Ureter (tissue), 1 donor: ENCODE measurements at places on chromosomes 13 and 19. TPM values are rescaled to one million over a fixed set of nuclear protein-coding genes. Genes with fewer than 3 reads are reported as not detected.

DNA sequence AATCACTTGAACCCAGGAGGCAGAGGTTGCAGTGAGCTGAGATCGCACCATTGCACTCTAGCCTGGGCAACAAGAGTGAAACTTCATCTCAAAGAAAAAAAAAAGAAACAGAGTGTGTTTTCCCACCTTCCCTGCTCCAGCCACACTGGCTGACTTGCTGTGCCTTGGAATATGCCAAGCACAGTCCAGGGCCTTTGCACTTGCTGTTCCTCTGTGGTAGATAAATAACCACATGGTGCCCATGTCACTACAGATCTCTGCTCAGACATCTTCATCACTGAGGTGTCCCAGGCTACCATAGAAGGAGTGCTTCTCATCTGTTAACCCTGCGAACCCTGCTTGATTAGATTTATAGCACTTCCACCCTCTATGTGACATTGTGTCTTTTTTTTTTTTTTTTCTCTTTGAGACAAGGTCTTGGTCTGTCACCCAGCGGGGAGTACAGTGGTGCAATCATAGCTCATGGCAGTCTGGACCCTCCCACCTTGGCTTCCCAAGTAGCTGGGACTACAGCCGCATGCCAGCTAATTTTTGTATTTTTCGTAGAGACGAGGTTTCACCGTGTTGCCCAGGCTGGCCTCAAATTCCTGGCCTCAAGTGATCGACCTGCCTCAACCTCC lies 10.4 kb downstream of the SMARCA4 start:
- no peak for DNase-seq

DNA sequence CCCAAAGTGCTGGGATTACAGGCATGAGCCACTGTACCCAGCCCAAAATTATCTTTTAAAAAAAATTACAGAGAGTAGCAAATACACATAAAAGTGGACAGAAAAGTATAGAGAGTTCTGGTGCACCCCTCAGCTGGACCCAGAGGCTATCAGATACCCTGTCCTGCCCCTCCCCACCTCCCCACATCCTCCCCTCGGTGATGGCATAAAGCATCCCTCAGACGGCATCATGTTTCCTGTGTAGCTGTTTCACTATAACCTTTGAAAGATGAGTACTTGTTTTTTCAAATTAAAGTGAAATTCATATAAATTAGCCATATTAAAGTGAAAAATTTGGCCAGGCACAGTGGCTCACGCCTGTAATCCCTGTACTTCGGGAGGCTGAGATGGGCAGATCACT lies 20.1 kb downstream of the SLC27A1 start:
- no peak for DNase-seq

- no peak for DNase-seq
These were observed 9.7 kb downstream of the INAFM1 start for GRCh38 chr19:47284324-47284899.

Gene TMEM221
- total RNA-seq = 0.31 TPM

DNA sequence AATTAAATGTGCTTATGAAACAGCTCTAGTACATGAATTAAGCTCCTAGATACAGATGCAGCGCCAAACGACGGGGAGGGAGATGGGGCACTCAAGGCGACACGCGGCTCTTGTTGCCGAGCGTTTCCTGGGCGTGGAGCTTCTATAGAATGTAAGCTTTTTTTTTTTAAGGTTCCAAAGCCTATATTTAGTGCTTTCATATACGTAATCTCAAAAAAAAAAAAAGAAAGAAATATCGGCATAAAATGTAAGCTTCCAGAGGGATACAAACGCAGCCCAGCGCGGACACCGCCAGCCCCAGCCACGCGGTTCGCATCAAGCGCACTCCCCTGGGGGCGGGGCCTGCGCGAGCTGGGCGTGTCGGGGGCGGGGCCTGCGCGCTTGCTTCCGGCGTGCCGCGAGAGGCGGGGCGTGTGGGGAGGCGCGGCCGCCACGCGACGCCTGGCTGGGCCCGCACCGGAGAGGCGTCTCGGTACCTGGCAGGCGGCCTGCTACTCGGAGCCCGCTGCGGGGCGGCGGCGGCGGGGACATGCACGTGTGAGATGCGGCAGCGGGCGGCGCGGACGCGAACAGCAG lies at the start of gene URI1:
Gene URI1, plus strand, starts transcription at position 412 of the 576 bp plus-strand sequence. CDS start 309 bp downstream, outside the sequence.
- peak; percentile 94 for DNase-seq

Gene TRPC4
- 3.4 TPM for total RNA-seq

DNA sequence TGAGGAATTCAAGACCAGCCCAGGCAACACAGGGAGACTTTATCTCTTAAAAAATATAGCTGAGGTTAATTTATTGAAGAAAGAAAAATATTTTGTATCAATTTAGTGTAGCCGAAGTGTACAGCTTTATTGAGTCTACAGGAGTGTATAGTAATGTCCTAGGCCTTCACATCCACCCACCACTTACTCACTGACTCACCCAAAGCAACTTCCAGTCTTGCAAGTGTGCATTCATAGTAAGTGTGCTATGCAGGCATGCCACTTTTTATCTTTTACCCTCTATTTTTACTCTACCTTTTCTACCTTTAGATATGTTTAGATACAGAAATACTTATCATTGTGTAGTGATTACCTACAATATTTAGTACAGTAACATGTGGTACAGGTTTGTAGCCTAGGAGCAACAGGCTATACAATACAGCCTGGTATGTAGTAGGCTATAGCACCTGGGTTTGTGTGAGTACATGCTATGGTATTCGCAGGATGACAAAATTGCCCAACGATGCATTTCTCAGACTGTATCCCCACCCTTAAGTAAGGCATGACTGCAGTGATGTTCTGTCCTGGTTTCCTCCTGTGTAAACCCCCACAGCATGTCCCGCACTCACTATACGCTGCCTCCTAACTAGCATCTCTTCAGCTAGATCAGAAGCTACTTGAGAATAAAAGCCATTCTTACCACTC lies 15.3 kb upstream of the ATP12A start:
- DNase-seq = no peak

Gene PSG6
- not detected for total RNA-seq

Gene KLF1
- total RNA-seq = not detected

DNA sequence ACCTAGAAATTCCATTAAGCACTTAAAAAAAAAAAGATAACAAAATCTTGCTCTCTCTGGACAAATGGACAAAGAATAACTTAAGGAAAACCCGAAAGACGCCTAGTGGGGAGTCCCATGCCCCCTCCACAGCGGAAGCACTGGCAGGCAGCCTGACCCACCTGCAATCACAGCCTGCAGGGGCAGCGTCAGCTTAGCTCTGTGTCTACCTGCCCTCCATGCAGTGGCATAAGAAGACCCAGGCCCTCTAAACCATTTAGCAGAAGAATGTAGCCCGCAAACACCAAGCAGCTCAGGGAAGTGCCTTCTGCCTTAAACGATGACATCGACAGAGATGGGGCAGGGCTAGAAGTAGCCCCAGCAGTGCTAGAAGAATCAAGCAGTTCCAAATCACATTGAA lies 36.0 kb downstream of the KCTD15 start:
- no peak for DNase-seq

DNA sequence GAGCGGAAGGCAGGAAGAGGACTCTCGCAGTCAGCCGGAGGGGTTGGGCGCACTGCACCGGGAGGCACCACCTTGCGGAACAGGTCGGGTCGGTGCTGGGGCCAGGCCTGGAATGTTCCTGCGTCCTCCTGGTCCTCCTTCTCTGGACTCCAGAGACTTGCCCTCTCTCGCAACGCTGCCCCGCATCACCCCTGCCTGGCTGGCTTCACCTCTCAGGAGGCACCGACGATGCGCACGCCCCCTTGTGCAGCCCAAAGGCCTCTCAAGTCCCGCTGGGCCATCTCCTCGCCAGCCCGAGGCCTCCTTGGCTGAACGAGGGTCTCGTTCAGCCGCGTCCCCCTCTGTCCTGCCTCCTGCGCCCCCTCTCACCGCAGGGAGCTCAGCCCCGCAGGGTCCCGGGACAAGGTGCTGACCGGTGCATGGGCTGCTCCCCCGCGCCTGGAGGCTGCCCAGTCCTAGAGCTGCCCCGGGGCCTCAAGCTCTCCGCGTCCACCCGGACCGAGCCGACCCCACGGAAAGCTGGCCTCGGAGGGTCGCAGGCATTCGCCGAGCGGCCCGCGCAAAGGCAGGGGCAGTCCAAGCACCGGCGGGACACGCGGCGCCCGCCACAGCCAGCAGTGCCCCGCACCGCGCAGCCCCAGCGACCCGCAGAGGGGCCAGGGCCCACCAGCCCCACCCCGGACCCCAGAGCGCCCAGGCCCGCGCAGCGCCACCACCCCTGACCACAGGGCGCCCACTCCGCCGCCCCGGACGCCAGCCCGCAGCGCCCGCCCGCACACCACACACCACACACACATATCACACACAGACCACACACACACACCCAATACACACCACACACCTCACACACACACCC lies 133.8 kb downstream of the CRYL1 start:
- peak; percentile 83 for DNase-seq

DNA sequence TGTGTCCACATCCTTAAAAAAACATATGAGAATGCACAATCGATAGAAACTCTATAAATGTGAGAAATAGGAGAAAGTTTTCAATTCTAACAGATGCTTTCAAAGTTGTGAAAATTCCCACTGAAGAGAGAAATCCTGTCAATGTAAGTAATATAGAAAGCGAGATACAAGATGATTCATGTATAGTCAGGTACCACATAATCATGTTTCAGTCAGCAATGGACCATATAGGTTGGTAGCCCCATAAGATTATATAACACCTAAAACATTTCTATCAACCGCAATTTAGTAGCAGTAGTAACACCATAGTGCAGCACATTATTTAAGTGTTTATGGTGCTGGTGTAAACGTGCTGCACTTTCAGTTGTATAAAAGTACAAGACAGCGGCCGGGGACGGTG lies 18.5 kb downstream of the ZNF791 start:
- no peak for DNase-seq

DNA sequence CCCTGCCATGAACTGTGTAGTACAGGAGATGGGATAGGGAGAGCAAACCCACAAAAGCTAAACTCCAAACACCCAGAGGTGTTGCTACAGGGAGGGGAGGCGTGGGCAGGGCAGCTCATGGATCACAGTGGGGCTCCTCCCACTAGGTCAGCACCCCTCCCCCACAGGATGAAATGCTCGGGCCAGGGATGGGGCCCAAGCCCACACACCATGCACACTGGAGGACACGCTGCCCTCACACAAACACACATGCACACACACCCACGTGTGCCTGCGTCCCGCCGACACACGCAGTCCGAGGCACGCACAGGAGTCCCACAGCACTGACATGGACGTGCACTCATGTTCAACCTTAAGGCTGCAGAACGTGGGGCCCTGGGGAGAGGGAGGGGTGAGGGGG lies 6.0 kb upstream of the CCNP start:
- no peak for DNase-seq

Gene NLRP4
- total RNA-seq = not detected

Gene CYP4F11
- total RNA-seq = 9.3 TPM

GRCh38 chr13:114038900-114039299 lies 65.0 kb upstream of the C13orf46 start:
- DNase-seq = no peak

DNA sequence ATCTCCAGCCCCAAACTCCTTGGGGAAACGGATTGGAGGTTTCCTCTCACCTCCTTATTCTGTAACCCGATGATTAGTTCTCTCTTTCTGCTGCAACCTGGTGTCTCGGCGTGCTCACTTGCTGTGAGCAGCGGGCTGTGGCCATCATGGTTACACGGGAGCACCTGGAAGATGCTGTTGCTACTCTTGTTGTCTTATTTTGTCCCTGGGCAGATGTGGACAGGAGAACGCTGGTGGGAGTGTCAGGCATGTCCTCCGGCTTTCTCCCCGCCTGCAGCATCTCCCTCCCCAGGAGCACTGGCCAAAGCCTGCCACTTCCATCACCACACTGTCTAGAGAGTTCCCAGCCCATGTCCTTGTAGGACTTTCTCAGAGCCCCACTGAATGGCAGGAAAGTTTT lies 211.8 kb upstream of the ZNF536 start:
- no peak for DNase-seq

Gene SLC25A30
- 16.8 TPM for total RNA-seq

Gene CYSLTR2
- total RNA-seq = 0.23 TPM

Gene TGFBR3L
- 2.2 TPM for total RNA-seq

GRCh38 chr13:40170091-40170490 lies 496.4 kb downstream of the FOXO1 start:
- no peak for DNase-seq

Gene ZNF763
- 8.7 TPM for total RNA-seq

GRCh38 chr19:10424011-10424637 lies 3.8 kb downstream of the PDE4A start:
- peak; percentile 83 for DNase-seq

- DNase-seq = no peak
These were observed 10.7 kb upstream of the FLT1 start for GRCh38 chr13:28505543-28506135.

DNA sequence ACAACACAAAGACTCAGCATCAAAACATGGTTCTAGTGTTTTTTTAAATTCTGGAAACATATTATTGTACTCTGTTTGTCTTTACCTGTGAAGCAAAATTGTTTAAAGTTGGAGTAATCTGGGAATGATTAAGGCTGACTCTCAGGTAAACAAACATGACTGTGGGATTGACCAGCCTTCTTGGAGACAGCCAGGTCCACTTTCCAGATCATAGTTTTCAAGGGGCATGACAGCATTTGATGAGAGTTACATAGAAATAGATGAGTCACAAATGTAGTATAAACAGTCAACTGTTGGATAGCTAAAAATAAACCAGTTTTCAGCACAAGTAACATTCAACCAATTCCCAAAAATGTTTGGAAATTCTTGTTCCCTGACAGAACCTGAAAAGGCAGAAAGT lies 1680.9 kb downstream of the OLFM4 start:
- no peak for DNase-seq

GRCh38 chr13:108595436-108596274 lies 33.8 kb upstream of the MYO16 start:
- DNase-seq = no peak

GRCh38 chr19:39038098-39038497 lies 5.7 kb upstream of the FBXO27 start:
- peak; percentile 72 for DNase-seq

Gene HSD17B14
- total RNA-seq = 24.4 TPM

Gene TNNI3
- not detected for total RNA-seq

- DNase-seq = no peak
These were observed 312.7 kb downstream of the ATP8A2 start for GRCh38 chr13:25684491-25684890.

DNA sequence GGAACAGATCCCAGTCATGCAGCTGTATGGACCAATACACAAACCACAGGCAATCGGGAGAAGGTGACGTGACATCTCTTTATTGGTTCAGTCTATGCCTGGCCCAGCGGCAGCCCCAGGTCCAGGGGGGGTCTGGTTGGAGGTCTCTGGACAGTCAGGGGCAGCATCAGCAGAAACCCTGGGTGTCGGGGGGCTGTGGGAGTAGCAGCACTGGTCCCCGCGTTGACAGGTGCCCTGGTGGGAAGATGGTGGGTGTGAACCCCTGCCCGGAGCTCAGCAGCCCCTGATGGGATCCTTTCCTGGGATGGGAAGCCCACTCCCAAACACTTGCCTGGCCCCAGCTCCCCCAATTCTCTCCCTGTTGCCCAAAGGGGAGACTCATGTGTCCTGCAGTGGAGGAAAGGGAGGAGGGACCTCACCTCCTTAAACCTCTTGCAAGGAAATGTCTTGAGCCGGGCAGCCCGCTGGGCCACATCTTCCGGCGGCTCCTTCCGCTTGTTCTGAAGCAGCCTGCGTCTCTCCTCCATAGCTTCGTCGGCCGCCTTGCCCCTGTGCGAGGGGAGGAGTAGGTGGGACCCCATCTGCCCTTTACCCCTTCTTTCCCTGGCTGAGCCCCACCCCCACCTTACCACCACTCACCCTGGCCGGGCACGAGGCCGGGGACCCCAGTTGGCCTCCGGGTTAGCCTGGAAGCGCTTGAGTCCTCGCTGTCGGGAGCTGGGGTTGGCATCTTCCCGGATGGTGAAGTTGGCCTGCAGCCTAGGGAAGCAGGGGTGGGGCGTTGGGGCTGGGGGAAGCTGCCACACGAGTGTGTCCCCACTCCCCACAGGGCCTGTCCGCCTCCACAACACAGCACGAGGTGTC lies 2.4 kb upstream of the LYL1 start:
- DNase-seq = no peak
